ENCODE measurements at places on chromosomes 3 and 15.

DNA sequence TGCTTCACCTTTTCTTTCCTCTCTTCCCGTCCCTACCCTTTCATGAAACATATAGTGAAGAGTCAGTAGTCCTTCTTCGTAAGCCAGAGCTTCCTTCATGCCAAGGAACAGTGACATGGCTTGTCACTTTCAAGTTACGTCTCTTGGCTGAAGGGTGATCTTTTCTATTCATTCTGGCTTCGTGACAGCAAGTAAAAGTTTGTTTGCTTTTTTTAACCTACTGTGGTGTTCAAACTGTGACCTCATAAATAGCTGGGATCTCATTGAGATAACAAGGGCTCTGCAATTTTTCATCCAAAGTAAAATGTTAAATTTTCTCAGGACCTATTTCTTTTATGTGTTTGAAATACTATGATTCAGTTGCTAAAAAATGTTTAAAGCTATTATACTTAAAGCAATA is 10.5 kb downstream of the CDIN1 start:
- no peak for DNase-seq

- DNase-seq: no peak
Observed at GRCh38 chr3:86989611-86990010, 1.3 kb downstream of the VGLL3 start.

DNA sequence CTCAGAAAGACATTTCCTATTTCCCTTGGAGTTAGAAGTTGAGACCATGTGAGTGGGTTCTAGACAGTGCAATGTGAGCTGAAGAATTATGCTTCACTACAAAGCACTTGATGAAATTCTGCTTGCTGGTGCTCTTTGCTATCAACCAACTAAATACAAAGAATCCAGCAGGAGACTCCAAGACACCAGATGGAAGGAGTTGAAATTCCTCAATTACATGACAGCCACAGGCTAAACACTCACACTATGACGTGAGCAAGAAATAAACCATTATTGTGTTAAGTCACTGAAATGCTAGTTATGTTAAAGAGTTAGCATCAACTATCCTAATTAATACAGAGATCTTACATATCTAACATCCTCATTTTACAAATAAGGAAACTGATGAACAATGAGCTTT is 8.2 kb upstream of the MAP4 start:
- no peak for DNase-seq

- no peak for DNase-seq
Observed at GRCh38 chr15:80070840-80071239, 11.4 kb downstream of the ZFAND6 start.

DNA sequence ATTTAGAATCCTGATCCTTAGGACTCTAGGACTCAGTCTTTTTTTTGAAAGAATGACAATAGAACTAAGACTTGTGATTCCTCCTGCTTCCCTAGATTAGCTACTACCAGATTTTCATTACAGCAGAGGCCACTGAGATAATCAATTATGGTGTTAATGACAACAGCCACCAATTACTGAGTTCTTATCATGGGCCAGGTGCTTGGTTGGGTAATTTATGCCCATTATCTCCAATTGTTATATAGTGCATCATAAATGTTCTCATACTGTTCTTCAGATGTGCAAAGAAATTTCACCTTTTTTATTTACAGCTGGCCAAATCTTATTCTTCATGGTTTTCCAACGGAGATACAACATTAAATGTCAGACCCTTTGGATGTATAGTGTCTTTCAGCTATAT is 162.9 kb upstream of the CMC1 start:
- DNase-seq: no peak

DNA sequence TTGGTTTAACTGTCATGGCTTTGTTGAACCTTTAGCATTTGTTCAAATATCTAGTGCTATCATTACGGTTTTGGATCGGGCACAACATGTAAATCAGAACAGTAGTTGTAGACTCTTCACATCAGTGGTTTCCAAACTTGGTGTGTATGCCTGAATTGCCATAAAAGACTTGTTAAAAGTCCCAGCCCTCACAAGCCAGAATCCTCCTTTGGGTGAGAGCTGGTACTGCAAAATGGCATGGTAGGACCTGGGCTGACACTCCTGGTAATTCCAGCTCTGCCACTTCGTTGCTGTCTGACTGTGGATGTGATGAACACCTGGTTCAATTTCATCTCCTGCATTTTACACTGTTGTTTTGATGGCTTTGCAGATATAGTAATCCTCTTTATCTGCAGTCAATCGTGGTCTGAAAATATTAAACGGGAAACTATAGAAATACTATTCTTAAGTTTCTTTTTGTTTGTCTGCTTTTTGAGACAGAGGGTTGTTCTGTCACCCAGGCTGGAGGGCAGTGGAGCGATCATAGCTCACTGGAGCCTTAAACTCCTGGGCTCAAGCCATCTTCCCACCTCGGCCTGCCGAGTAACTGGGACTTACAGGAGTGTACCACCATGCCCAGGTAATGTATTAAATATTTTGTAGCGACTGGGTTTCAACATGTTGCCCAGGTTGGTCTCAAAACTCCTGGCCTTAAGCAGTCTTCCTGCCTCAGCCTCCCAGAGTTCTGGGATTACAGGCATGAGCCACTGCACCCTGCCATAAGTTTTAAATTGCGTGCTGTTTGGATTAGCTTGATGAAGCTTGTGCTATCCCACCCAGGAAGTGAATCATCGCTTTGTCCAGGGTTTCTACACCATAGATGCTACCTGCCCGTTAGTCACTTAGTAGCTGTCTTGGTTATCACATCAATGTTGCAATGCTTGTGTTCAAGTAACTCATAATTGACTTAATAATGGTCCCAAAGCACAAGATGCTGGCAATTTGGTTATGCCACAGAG is 61.6 kb downstream of the RAB7A start:
- DNase-seq: no peak

DNA sequence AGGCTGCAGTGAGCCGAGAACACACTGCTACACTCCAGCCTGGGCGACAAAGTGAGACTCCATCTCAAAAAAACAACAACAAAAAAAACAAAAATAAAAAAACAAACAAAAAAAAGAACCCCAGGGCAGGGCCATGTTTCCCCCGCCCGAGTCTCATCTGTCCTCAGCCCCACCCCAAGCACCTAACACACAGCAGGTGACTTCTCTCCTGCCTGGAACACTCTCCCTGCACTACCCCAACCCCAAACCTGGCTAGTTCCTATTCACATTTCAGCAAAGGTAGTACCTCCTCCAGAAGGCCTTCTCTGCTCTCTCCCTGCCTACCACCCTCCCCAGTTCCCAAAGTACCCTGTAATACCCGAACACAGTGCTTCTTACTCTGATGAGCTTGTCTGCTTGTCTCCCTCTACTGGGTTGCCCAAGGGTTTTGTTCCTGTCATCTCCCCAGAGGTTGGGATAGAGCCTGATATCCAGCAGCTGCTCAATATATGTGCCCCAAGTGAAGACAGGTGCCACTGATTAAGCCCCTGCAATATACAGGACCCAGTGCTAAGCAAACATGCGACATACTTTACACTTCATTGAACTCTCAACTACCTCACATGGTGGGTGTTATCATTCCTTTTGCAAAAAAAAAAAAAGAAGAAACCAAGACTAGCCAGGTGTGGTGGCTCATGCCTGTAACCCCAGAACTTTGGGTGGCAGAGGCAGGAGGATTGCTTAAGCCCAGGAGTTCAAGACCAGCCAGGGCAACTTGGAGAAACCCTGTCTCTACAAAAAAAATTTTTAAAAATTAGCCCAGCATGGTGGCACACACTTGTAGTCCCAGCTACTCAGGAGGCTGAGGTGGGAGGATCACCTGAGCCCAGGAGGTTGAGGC is 103.6 kb downstream of the DAPK2 start:
- no peak for DNase-seq

GRCh38 chr15:31128919-31129768 is 27.6 kb upstream of the TRPM1 start:
- DNase-seq: peak; percentile 60

GRCh38 chr3:124772081-124772831 is 42.0 kb downstream of the UMPS start:
- DNase-seq: no peak

DNA sequence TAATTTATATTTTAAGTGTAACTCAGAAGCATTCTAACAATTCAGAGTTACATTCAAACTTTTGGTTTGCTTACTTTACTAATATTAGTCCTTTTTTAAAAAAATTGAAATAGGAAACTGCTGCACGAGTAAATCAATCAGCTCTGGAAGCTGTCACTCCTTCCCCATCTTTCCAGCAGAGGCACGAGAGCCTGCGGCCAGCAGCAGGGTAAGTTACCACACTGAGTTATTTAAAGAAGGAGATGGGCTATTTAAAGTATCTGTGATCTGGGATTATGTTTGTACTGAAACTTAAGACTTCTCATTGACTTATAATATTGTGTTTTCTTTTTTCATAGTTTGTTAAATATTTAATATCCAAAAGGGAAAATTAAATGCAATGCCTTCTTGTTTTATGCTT is 29.3 kb downstream of the APPL1 start:
- DNase-seq: no peak

GRCh38 chr3:132037581-132037980 is 2.8 kb upstream of the CPNE4 start:
- no peak for DNase-seq

DNA sequence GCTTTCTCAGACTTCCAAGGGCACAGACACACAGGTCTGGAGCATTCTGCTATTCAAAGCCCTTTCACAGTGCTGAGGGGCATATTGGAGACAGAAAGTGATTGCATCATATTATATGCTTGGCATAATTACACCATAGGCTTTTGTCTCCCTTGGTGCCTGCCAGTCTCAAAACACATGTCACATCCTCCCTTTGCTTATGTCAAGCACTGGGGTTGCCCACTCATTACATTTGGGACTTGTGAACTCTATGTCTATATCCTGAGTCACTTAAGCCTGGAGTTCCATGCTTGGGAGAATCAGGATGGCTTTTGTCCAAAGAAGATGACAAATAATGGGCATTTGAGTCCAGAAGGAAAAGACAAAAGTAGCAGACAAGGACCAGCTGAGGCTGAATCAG is 12.3 kb upstream of the PDZRN3 start:
- no peak for DNase-seq

- no peak for DNase-seq
Observed at GRCh38 chr15:60471314-60471713, 7.6 kb downstream of the ICE2 start.

DNA sequence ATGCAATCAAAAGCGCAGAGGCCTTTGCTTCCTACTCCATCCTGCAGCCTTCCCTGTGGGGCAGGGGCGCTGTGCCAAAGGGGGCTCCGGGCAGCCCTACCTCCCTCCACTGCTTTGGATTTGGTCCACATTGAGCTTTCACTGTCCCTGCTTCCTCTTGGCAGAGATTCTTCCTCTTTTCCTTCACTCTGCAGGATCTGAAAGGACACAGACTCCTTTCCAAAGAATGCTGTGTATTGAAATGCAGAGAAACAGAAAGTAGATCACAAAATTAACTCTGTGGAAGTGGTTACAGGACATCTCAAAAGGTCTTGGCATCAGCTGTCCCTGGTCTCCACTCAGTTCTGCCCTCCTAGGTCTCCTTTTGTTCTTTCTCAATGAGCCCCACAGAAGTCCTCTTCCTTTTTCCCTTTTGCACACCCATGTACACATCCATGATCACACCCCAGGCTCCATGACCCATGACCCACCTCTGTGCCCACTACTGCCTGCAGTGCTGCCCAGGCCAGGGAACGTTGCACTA is 64.1 kb downstream of the CCR1 start:
- no peak for DNase-seq

DNA sequence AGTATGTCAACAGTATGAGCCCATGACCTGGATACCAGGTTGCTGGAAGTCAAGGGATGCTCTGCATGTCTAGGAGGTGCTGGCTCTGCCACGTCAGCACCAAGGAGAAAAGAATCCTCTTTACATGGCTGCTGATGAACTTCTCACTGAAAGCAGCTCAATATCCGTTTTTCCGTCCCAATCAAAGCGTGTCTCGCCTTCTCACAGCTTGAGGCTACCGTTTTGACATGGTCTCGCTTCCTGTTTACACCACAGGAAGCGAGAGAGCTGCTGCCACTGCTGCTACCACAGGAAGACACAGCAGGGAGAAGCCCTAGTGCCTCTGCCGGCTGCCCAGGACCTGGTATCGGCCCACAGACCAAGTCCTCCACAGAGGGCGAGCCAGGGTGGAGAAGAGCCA is 27.3 kb downstream of the STARD5 start:
- DNase-seq: peak; percentile 70

- DNase-seq: no peak
Observed at GRCh38 chr15:51144021-51144532, 49.4 kb upstream of the TNFAIP8L3 start.

GRCh38 chr15:63051156-63052066 is 8.9 kb downstream of the TPM1 start:
- DNase-seq: no peak

DNA sequence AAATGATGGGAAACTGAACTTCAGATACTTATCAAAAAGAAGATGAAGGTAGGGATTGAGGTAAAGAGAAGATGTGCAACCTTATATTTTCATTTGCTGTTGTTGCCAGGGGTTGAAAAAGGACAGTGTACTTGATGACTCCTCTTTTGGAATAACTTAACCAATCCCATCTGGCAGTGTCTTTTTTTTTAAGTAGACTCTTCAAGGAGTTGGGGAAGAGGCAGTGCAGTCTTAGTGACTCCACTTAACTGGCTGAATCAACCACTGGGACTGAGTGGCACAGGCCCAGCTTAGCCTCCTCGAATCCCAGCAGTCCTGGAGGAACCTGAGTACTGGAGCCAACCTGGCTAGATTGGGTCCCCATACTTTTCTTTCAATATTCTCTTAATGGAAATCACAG is 27.3 kb upstream of the FILIP1L start:
- no peak for DNase-seq

GRCh38 chr3:133859381-133860234 is 36.1 kb downstream of the RAB6B start:
- DNase-seq: no peak

- no peak for DNase-seq
Observed at GRCh38 chr15:67807141-67807540, 18.2 kb upstream of the SKOR1 start.

DNA sequence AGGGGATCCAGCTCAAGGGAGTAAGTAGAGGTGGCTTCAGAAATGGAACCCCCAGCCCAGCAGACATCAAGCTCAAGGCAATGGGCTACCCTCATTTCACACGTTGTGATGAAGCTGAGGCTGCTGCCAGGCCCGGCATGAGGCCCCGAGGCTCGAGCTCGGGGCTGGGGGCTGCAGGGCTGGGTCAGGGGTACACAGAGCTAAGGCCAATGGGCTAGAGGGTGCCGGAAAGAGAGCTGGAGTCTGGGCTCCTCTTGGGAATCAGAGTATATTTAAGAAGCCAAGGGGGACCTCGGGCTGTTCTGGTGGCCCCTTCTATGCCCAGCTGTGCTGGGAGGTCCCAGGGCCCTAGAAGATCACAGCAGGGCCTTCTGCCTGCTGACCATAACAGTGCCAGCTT is 7.4 kb downstream of the PRSS50 start:
- no peak for DNase-seq

DNA sequence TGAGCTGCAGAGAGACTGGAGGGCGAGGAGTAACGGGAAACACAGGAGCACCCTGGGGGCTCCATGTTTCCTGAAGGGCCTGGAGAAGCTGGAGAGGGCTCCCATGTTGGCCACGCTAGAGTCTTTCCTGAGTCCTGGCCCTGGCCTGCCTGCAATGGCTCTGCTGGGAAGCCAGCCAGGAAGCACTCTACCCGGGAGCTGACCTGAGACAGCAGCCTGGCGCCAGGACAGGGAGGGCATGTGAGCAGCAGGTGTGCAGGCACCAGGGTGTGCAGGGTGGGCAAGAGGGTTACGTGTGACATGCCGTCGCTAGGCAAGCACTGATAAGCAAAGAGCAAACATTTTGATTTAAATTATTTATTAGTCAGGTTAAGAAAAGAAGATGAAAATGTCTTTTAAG is 301.4 kb downstream of the OCA2 start:
- DNase-seq: no peak

- no peak for DNase-seq
Observed at GRCh38 chr15:80578871-80579270, 116.2 kb upstream of the ABHD17C start.

GRCh38 chr3:8743911-8744310 is 10.3 kb downstream of the CAV3 start:
- DNase-seq: no peak

All from stimulated activated naive B cell treated with anti-CD40 and anti-IgM and Interleukin-4, amounts not matched to agents 10 μg/mL and 1 μg/mL and 100 μg/mL, for 72 hours (primary cell).